ENCODE measurements at places on chromosomes 3 and 15.

DNA sequence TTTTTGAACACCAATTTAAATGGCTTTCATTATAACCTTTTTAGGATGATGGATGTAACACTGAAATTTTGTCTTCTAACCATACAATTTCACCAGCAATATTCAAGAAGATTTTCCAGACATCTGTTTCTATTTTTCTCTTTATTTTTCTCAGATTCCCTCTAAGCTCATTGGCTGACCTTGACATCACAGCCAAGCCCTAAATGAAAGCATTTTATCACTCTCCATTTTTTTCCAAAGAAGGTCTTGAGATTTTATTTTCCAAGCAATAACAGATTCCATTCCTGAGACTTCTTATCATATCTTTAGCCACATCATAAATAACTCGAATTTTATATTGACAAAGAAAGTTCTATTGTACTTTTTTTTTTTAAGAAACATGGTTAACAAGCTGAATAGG, 392.6 kb upstream of the THBS1 start:
- no peak for DNase-seq

DNA sequence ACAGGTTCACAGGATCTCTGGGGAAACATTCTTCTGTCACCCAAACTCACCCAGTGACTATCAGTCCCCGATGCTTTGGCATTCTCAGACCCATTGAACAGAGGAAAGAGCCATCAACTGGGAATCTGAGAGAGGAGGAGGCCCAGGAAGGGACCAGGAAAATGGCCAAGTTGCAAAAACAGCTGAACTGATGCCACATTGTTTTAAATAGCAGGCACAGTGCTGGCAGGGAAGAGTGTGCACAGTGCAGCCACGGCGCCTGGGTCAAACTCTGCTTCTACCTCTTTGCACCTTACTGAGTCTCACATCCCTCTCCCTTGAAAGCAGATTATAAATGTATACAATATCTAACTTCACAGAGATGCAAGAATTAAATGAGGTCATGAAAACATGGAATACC, 66.4 kb downstream of the SRGAP3 start:
- no peak for DNase-seq

- no peak for DNase-seq
These were observed 11.3 kb downstream of the RRP9 start for GRCh38 chr3:51930439-51930838.

DNA sequence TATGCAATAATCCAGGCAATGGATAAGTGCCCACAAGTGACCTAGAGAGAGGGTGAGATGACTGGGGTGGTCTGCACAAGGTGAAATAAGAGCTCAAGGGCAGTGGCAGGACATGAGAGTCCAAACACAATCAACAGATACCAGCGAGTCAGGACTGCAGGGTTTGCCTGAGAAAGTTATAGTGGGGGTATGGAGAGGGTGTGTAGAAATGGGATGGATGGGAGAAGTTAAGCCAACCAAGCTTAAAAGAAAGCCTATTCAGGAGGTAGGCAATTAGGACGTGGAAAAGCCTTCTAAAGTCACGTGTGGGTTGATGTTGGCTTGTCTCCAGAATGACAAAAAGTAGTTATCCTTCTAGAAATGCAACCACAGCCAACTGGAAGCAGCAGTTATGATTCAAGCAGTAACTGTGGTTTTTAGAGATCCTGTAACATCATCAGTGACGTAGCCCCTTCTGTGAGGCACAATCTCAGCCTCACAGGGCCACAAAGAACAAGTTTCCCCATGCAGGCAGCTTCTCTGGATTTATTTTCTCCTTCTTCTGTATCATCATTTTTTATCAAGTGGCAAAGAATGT, 56.1 kb downstream of the FAM174B start:
- DNase-seq: no peak

GRCh38 chr3:128435058-128435457, 31.6 kb downstream of the DNAJB8 start:
- no peak for DNase-seq

DNA sequence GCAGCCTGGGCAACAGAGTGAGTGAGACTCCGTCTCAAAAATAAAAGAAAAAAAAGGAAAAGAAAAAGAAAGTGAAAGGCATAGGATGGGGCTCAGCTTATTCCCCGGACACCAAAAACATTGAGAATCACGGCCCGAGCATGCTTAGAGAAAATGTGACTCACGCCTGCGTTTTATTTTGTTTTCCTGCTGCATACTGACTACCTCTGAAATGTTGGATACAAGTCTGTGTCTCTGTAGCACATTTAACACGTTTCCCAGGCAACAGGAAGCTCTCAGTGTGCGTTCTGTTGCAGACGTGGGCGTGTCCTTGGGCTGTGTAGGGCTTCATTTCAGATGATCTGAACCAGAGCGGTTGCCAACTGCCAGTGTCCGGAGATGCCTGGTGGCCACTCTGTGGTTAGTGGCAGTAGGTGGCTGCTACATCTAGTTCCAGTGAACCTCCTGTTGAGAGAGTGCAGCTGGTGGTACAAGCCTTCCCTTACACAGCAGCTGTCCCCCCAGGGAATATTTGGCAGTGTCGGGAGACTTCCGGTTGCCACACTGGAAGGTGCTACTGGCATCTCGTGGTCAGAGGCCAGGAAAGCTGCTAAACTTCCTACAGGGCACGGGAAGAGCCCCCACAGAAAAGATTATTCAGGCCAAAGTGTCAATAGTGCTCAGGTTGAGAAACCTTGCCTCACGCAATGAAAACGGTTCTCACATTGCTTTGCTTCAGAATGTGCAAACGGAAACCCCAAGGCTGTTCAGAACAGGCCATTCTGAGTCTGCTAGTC, 3.0 kb downstream of the SLC51A start:
- peak; percentile 52 for DNase-seq

DNA sequence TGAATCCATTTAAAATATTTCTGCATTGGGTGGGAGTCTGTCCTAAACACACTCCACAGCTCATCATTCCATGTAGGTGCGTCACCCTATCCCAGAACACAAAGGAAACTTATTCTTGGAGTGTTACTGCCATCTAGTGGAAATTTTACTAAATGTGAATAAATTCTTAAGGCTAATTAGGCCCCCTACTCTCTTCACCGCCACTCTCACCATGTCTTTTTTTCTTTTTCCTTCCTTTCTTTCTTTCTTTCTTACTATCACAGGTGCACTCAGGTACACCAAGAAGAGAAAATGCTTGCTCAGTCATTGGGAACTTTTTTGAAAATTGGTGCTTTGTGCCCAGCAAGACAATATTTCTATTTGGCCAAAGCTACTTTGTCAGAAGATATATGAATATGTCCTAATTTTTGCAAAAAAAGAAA, 26.4 kb upstream of the ATP8B4 start:
- no peak for DNase-seq

GRCh38 chr15:35080226-35080625, 4.9 kb downstream of the NANOGP8 start:
- DNase-seq: no peak

DNA sequence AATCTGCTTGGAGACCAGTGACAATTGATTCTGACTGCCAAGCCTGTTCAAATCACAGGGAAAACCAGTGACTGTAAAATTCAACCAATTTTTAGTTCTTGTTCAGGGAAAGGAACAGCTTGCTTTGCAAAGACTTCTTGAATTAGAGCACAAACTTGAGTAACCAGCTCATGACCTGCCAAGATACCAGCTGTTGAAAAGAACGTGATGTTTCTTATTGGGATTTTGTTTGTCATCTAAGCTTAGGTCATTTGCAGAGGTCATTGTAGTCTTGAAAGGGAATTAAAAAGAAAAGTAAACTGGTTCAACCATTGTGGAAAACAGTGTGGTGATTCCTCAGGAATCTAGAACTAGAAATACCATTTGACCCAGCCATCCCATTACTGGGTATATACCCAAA, 428.2 kb downstream of the GRM7 start:
- no peak for DNase-seq

DNA sequence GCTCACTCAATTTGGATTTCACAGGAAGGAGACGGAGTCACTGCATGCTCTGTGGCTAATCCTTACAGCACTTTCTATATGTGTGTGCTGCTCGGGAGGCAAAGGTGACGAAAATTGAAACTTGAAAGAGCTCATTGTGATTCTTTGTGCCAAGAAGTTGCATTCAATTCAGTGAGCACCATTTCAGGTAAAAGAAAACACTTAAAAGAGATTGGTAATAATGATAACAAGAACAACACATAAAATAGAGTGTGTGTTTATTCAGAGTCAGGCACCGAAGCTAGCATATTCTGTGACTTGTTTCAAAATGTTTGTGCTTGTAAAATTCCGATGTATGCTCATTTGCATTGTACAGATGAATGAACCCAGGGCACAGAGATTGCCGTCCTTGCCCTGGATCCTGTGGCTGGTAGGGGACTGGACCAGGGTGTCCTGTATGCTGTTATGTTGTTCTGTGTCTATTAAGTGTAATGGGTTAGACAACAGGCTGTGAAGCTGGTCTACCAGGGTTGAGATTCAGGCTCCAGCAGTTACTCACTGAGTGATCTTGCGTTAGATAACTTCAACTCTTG, 193.3 kb upstream of the PROK2 start:
- no peak for DNase-seq

GRCh38 chr15:89790661-89791060, 14.5 kb downstream of the MESP2 start:
- DNase-seq: no peak

DNA sequence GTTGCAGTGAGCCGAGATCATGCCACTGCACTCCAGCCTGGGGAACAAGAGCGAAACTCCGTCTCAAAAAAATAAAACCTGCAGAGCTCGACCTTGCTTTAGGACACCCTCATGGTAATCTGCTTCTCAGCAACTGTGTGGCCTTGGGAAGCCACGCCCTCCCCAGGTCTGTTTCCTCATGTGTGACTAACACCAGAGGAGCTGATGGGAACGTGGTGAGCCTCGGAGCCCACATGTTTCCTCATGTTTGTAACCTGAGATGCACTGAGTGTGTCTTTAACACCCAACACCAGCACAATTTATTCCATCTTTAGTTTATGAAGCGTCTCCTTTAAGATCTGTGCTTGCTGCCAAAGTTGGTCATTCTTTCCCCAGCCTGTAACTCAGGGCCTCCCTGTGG, 142.8 kb downstream of the OCA2 start:
- no peak for DNase-seq

GRCh38 chr3:168476360-168476980, 380.7 kb upstream of the GOLIM4 start:
- DNase-seq: no peak

DNA sequence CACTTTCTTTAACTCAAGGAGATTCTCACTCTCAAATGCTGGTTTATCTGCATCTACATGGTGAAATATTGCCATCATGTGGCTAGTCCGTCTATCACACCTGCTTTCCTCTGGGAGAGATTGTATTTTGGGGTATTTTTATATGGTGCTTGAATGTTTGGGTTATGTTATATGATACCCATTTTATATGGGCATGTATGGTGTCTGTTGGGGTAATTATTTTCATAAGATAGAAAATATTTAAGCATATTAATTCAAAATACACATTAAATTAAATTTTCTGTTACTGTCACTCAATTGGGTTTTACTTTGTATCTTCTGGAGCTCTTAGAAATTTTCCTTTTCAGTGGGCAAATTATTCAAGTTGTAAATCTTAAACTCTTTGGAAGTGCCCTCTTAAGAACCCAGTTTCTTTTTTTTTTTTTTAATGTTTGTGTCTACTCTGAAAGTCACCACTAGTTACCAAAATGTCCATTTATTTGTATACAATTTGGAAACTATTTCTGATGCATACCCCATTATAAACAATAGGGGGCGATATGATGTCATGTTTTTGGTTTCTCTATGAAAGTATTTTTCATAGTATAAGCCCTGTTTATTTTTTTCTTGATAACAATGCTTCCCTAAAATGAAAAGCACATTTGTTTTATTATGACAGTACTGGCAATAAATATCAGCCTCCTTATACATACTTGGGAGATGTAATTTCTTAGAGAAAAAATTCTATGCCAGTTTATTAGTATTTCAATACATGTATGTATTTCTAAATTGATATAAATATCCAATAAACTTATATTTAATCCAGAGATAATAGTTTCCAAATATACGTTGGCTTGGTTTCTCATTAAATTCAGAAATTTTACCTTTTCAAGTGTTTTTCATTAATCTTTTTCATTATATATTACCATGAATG, 36.1 kb upstream of the PLSCR5 start:
- DNase-seq: no peak

DNA sequence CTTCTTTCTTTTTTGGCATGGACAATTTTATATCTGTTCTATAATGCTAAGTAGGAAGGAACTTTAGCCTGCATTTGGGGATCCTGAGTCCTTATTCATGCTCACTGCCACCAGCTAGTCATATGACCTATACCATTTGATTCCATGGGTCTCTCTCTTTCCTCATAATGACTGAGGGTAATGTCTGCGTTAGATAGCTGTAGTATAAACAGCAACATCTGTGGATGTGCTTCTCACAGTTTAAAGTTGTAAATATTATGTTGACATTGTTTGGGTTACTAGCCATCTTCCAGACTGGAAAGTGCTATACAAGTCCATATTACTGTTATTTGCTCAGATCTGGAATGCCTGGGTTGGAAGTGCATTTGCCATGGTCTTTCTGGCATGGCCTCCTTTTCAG, 274.9 kb upstream of the SEMA6D start:
- DNase-seq: no peak

DNA sequence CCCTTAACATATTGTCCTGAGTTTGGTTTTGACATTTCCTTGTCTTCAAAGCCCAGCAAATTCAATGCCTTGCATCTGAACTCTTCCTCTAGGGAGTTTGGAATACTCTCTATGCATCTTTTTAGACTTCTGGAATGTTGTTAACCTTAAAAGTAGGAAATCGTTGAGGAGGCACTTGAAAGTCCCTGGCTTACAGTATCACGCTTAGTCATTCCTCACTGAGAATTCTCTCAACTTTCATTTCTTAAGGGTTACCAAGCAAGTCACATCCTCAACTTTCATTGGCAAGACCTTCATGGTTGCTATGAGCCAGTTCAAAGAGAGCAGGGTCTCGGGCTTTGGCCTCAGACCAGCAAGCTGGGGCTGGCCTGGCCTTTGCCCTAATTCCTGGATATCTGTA, 89.9 kb downstream of the ASB7 start:
- DNase-seq: no peak

- no peak for DNase-seq
These were observed 860.5 kb downstream of the DIPK2A start for GRCh38 chr3:144831955-144832716.

DNA sequence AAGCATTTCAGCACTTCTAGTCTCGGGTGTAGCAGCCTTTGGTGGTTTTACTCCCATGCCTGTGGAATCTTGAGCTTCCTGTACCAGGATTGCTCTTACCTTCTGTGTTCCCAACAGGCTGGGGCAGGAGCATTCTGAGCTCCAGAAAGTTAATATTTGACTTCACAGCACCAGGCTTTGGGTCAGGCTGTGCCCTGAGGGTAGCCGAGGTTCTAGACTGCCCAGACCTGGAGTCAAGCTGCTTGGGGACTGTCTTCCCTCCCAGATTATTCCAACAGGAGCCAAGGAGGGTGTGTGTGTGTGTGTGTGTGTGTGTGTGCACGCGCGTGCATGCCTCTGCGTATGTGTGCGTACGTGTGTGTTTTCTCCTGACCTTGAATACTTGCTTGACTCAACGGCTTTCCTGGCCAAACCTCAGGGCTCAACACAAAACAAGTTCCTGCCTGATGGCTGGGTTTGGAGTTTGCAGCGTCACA, 94.8 kb downstream of the FLNB start:
- no peak for DNase-seq

All from stimulated activated CD4-positive, alpha-beta T cell treated with anti-CD3 and anti-CD28 coated beads, Interleukin-1b, Interleukin-23, amount 100 ng/mL, for 4 hours (primary cell).